ENCODE measurements at places on chromosomes 1 and 21.

DNA sequence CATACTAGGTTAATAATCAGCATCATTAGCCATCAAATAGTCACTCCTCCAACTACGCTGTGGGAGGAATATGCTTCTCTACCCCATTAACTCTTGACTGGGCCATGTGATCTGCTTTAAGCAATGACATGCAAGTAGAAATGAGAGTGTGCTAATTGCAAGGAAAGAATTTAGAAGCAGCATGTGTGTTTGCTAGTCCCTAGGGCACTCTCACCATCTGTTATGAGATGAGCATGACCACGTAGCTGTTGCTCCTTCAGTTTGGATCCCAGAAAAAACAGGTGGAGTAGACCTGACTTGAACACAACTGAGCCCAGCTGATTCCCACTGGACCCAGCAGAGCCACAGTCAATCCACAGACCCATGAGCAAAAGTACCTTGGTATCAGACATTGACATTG lies 19.7 kb upstream of the RGS7 start:
- DNase-seq, result no peak

GRCh38 chr1:87914396-87914795 lies 585.7 kb downstream of the LMO4 start:
- no peak for DNase-seq

DNA sequence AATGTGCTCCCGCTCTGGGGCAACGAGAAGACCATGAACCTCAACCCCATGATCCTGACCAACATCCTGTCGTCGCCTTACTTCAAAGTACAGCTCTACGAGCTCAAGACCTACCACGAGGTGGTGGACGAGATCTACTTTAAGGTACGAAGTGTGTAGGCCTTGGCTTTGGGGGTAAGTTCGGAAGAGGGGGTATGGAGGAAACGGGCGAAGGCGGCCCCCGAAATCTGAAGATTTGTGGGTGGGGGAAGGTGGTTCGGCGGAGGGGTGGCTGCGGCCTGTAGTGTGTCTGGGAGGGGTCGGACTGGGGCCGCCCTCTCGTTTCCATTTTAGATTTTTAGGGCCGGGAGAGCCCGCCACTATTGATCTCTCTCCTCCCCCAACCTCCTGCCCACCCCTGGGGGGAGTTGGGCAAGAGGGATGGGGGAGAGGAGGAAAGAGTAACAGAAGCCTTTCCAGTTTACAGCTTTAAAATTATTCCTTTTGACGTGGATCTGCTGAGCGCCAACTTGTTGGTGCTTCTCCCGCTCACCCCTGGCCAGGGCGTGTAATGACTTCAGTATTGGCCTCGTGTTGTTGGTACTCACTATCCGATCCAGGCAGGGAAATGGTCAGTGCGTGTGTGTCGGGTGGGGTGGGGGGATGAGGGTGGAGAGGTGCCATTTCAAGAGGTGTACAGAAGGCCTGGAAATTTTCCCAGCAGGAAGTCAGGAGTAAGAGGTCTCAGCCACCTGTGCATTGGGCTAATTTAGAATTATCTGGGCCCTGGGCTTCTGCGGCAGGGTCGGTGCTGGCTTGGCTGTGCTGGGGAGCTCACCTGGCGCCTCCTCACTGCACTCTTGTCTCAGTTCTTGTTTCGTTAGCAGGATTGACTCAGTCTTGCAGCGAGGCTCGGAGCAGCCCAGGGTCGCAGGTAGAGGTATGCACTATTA lies 880 bp downstream of the PRPF38B start:
- DNase-seq, result peak; percentile 55

- DNase-seq, result no peak
Observed at GRCh38 chr1:89578946-89579684, 53.8 kb upstream of the LRRC8C start.

DNA sequence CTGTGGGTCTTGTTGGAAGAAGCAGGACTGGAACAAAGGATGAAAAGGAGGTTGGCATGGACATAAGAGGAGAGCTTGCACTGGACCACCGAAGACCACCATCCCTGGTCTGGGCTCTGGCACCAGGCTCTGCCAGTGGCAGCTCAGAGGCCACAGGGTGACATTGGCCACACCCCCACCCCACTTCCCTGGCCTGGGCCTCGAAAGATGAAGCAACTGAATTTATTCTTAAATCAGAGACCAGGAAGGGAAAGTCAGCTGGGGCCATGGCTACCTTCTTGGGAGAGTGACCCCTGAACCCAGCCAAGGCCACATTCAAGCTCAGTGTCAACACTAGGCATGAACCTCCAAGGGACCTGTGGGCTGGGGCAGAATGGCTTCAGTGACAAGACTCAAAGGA lies 4.0 kb downstream of the KLHDC7A start:
- no peak for DNase-seq

GRCh38 chr1:88609051-88609450 lies 75.0 kb upstream of the PKN2 start:
- DNase-seq, result no peak

DNA sequence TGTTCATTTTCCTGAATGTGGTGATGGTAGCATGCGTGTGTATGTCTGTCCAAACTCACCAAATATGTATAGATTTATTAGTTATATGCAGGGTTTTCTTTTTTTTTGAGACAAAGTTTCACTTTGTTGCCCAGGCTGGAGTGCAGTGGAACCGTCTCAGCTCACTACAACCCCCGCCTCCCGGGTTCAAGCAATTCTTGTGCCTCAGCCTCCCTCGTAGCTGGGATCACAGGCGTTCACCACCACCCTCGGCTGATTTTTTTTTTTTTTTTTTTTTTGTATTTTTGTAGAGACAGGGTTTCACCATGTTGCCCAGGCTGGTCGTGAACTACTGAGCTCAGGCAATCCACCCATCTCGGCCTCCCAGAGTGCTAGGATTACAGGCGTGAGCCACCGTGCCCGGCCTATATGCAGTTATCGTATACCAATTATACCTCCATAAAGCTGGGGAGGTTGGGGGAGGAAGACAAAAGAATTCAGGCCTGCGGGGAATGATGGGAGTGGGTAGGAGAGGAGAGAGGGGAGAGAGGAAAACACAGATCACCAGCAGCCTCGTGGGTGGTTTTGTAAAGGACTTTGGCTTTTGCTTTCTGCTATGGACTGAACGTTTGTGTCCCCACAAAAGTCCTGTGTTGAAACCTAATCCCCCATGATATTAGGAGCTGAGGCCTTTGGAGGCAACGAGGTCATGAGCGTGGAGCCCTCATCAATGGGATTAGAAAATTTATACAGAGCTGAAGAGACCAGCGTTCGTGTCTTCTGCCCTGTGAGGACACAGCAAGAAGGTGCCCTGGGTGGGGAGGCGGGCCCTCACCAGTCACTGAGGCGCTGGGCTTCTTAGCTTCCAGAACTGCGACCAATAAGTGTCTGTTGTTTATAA lies 4.4 kb upstream of the HNRNPU start:
- no peak for DNase-seq

- DNase-seq, result no peak
Observed at GRCh38 chr1:192601143-192601542, 25.6 kb downstream of the RGS1 start.

- DNase-seq, result no peak
Observed at GRCh38 chr1:186420923-186421322, 40.0 kb downstream of the PDC start.

GRCh38 chr1:61131716-61132115 lies 49.4 kb downstream of the NFIA start:
- DNase-seq, result no peak

DNA sequence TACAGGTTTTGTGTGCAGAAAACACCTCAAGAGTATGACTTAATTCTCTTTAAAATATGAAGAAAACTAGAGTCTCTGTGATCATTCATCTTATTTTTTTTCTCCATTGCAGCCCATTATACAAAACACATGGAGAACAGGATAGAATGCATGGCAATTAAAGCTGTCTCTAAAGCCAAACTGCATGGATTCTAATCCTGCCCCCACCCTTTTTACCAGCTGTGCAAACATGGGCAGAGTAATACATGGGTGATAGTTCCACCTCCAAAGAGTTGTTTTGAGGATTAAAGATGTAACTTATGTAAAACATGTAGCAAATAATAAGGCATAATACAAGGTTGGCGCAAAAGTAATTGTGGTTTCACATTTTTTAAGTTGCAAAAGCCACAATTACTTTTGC lies 114.4 kb downstream of the CLEC20A start:
- no peak for DNase-seq

Measured in activated CD4-positive, CD25-positive, alpha-beta regulatory T cell (primary cell).